Activated CD4-positive, alpha-beta T cell treated with anti-CD3 and anti-CD28 coated beads, Interleukin-2, amount 50 U/mL, for 24 hours (primary cell): ENCODE measurements at places on chromosomes 5 and 9.

GRCh38 chr5:126516133-126516532 lies 78.9 kb downstream of the ALDH7A1 start:
- DNase-seq = no peak

DNA sequence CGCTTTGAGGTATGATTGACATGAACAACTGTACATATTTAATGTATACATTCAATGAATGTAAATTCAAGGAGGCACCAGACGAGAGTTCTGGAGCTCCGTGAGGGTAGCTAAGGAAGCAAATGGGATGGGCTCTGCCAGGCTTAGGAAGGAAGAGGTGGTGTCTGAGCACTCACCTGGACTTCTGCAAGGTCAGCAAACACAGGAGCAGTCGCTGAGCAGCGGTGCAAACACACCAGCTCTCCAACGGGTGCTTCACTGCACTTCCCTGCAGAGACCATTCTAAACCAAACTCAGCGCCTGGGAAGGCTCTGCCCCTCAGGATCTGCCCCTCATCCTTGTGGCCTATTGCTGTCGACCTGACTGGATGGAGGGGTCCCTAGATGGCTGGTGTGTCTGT lies 101.5 kb downstream of the COL23A1 start:
- DNase-seq = no peak

GRCh38 chr9:13163287-13163686 lies 116.2 kb downstream of the MPDZ start:
- DNase-seq = no peak

DNA sequence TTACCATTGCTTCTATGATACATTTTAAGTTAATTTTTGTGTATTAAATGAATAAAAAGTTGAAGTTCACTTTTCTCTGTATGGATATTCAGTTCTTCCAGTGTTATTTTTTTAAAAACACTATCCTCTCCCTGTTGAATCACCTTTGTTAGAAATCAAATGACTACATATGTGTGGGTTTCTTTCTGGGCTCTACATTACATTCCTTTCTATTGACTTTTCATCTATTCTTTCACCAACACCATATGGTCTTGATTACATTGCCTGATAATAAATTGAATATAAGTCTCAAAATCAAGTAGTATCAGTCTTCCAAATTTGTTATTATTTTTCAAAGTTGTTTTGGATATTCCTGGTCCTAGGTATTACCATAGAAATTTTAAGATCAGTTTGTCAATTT lies 7.3 kb upstream of the RASEF start:
- no peak for DNase-seq

GRCh38 chr9:7180247-7180646 lies 422.5 kb downstream of the KDM4C start:
- DNase-seq = no peak

DNA sequence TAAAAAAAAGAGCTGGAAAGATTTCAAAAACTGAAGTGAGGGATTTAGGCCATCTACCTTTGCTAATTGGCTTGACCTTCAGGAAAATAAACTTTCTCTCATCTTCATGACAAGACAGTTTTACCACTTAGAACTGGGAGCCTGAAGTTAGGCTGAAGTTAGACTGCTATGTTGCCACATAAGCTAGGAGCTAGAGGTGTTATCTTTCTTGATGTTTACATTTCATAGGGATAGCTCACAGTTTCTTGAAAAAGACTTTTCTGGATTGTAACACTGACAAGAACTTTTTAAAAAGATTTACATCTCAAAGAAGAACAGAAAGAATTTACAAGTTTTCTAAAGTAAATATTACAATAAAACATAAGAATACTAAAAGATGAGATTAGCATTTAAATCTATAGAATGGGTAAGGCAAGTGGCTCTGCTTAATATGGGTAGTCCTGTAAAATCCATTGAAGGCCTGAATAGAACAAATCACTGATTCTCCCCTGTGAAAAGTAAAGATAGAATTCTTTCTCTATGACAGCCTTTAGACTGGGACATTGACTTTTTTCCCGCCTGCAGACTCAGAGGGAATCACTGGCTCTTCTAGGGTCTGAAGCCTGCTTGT lies 1665.4 kb upstream of the CDH9 start:
- no peak for DNase-seq

GRCh38 chr9:137302449-137303150 lies 529 bp upstream of the NRARP start:
- DNase-seq = no peak

GRCh38 chr5:160449458-160449857 lies 27.8 kb downstream of the PTTG1 start:
- no peak for DNase-seq

DNA sequence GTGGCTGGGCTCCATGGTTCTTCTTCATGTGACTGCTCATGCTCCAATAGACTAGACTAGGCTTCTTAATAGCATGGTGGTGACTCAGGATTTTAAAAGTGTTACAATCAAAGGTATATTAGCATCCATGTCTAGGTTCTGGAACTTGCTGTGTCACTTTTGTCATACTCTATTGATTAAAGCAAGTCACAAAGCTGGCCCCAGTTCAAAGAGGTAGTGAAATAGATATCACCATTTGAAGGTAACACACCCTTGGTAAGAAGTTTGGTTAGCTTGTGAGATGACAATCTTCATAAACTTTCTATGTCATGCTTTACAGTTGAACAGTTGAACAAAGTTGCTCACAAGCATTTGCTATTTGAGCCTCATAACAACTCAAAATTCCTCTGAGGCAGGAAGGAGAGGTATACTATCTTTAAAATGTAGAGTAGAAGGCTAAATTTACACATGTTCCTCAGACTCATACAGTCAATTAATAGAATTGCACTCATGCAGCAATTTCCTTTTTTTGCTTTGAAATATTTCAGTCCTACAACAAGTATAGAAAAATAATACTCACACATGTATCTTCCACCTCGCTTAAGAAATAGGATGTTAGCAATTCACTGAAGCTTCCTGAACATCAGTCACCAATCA lies 56.8 kb upstream of the TMEM252 start:
- no peak for DNase-seq

DNA sequence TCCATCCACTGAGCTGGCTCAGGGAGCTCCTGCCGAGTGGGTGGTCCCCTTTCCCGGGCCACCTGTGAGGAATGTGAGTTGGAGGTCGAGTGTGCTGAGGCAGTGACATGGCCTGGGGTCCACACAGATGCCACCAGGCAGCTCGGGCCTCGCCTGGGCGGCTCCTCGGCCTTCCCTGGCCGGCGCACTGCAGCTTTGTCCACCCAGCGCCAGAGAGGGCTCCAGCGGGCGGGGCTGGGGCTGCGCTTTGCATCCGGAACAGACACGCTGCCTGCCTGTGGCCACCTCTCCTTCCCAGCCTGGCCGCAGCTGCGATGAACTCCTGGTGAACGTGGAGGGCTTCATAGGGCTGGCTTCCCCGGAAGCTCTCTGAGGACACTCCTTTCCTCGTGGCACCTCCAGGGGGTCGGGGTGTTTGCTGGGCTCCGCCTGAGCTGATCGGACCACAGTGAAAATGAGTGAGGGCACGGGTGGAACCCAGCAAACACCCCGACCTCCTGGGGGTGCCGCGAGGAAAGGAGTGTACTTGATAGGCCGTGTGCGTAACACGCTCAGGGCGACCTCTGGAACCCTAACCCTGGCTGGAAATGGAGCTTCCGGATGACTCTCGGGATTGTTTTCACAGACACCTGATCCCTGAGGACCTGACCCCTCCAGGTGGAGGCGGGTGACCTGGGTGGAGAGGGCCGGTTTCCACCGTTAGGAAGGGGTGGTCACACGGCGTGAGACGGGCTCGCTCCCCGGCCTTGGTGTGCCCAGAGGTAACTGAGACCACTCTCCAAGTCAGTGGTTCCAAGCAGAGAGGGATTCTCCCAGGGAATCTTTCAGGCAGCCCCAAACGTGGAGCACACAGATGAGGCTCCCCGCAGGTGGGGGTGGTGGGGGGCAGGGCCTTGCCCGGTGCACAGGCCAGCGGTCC lies 31.8 kb upstream of the RXRA start:
- DNase-seq = no peak

- DNase-seq = peak; percentile 36
These were observed 8.0 kb downstream of the NTNG2 start for GRCh38 chr9:132169672-132170392.

DNA sequence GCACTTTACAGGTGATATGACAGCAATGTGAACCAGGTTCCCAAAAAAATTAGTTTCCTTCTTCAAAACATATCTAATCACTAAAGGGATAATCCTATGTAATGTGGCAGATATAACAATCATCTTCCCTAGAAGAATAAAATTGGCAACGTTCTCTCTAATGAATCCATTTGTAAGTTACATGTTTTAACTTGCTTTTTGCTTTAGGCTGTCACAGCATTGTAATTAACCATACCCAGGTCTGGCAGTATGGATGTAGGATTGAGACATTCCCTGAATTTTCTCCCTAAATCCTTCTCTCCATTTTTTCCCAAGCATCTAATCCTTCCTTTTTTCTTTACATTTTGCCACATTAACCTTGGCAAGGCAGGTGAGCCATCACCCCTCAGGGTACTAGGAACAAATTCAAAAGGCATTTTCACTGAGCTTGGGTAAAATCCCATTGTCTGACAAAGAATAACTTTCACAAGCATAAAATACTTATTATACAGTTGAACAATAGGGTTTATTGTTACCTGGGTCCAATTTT lies 548.3 kb downstream of the SEMA5A start:
- no peak for DNase-seq
